Mesothelial cell of epicardium (in vitro differentiated cells): ENCODE measurements at places on chromosomes 7 and 10. TPM values are rescaled to one million over a fixed set of nuclear protein-coding genes. Genes with fewer than 3 reads are reported as not detected.
A peak's percentile ranks its signal among the peaks of the same experiment; 100 is the strongest.

DNA sequence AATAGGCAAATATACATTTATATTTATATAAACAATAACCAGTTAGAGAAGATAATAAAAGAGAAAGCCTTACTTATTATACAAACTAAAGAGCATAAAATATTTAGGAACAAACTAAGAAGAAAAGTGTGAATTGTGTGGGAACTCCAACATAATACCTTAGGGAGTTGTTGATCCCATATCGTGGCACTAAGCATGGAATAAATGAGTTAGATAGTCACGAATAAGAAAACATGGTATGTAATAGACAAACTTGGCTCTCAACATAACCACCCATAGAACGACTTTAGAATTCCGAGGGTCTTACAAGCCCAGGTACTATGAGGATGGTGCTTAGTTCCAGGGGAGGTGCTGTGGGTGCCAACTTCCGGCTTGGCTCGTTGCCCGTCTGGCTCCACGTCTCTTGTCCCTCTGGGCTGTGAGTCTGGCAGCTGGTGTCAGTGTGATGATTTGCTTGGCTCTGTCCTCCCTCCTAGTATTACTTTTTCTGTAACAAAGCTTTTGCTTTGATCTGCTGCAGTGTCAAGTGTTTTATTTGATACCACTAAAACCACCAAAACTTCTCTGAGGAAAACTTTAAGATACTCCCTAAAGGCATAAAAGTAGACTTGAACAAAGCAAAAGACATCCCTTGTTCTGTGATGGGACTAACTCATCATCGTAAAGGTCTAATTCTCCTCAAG lies 9.5 kb upstream of the RBM20 start:
- H3K27ac ChIP-seq: peak overlapping the region; percentile 70
- no peaks in the 10 kb centered on the region for H3K27me3 ChIP-seq
- no peak overlapping the region for H3K4me3 ChIP-seq
- DNase-seq: no peak
- H3K4me1 ChIP-seq: peaks cover 39% of the 10 kb centered on the region

DNA sequence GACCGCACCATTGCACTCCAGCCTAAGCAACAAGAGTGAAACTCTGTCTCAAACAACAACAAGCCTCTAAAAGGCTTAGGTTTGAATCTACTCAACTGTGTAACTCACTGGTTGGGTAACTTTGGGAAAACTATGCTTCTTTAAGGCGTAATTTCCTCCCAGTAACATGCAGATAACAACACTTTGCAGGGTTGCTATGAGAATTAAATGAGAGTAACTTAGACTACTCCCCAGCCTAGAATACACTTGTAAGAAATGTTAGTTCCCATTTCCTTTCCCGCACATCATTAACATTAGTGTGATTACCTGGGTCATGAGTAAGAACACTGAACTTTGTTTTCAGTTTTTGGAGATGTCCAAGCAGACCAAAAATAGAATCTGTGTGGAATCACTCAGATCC lies 5.4 kb upstream of the MYPN start:
- DNase-seq: no peak
- H3K36me3 ChIP-seq: no peaks in the 10 kb centered on the region
- peaks cover 5% of the 10 kb centered on the region for H3K4me1 ChIP-seq
- no peaks in the 10 kb centered on the region for H3K27me3 ChIP-seq

DNA sequence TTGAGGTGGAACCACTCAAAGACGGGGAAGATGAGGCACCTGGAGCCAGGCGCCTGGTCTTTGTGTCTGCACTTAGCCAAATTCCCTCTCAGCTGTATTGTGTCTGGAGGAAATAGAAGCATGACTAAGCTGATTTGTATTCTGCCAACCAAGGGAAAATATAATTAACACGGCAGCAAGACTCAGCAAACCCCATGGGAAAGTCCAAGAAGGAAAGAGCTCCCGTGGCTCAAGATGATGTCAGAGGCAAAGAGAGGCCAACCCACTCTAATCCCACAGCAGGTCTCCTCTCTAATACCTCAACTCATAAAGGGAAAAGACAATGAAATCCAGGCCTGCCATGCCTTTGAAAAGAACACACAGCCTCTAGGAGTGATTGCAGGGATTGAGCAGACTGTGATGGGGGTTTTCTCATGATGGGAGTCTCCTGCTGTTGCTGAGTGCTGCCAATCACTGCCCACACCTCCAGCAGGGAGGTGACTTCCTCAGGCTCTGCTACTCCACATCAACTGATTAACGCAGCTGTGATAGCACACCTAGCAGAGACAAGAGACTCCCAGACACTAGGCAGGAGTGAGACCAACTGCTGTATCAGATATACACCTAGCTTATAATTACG lies 255.5 kb upstream of the C7orf33 start:
- H3K4me1 ChIP-seq: peaks cover 30% of the 10 kb centered on the region
- H3K27ac ChIP-seq: no peak overlapping the region
- H3K27me3 ChIP-seq: peaks cover 33% of the 10 kb centered on the region
- peaks cover 5% of the 10 kb centered on the region for H3K36me3 ChIP-seq
- no peak overlapping the region for H3K4me3 ChIP-seq

DNA sequence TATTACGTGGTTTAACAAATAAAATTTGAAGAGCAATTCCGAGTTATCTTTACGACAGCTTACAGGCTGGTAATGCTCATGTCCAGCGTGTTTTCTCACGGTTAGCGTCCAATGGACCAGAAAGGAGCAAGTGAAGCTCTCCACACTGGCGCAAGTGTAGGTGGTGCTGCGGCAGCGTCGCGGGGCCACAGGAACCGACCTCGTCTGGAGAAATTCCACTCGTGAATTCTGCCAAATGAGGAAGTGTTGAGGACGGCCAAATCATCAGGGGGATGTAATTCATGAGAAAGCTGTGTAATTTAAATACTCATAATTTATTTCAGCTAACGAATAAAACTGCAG lies 350 bp upstream of the ZNF37A start:
- H3K4me1 ChIP-seq: peaks cover 13% of the 10 kb centered on the region
- peak overlapping the region; percentile 90 for H3K27ac ChIP-seq
- DNase-seq: no peak
- no peaks in the 10 kb centered on the region for H3K27me3 ChIP-seq

DNA sequence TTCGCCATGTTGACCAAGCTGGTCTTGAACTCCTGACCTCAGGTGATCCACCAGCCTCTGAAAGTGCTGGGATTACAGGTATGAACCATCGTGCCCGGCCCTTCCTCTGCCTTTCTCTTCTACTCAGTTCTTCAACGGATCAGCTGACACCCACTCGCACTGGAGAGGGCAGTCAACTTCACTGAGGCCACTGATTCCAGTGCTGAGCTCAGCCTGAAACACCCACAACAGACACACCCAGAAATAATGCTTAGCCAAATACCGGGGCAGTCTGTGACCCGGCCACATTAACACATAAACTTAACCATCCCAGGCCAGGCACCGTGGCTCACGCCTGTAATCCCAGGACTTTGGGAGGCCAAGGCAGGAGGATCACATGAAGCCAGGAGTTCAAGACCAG lies 119.3 kb upstream of the CHST15 start:
- no peaks in the 10 kb centered on the region for H3K36me3 ChIP-seq
- DNase-seq: no peak
- no peak overlapping the region for H3K4me3 ChIP-seq
- H3K4me1 ChIP-seq: peaks cover 18% of the 10 kb centered on the region
- no peak overlapping the region for H3K27ac ChIP-seq
- peaks cover 11% of the 10 kb centered on the region for H3K27me3 ChIP-seq

DNA sequence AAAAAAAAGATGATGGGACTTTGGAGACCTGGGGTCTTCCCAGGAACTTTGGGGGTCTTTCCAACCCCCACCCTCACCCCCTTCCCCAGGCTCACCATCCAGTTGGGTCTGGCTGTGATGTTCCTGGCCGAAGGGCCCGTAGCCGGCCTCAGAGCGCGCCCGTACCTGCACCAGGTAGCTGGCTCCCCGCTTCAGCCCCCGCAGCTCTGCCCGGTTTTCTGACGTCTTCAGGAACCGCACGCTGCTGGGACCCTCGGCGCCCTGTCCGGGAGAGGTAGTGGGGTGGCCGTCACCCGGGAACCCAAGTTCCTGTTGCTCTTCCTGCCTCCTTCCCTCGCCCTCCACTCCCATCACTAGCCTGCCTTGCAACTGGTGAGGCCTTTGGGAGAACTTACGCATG lies 10.2 kb downstream of the EPHB4 start:
- no peak for DNase-seq
- H3K4me3 ChIP-seq: no peak overlapping the region
- H3K27me3 ChIP-seq: no peaks in the 10 kb centered on the region
- H3K36me3 ChIP-seq: peaks cover 43% of the 10 kb centered on the region

OPALIN gene
- not detected in 3 replicates for total RNA-seq

DNA sequence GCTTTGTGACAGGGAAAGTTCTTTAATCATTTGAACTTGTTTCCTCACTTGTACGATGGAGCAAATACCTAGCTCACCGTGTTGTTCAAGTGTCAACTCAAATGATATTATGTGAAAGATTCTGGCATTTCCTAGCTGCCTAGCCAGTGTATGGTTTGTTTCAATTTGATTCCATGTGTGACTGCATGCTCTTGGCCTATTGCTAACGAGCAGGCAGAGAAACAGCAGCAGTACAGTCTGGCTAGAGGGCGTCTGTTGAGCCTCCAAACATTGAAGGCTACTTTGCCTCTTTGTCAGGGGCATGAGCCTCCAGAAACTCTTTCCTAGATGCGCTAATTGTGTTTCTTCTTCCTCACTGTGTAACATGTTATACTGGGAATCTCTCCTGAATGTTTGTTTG lies 417.4 kb downstream of the EXOC4 start:
- peaks cover 8% of the 10 kb centered on the region for H3K36me3 ChIP-seq
- H3K4me3 ChIP-seq: no peak overlapping the region
- no peak overlapping the region for H3K27ac ChIP-seq
- DNase-seq: no peak
- no peaks in the 10 kb centered on the region for H3K27me3 ChIP-seq

- peaks cover 15% of the 10 kb centered on the region for H3K4me1 ChIP-seq
- no peaks in the 10 kb centered on the region for H3K36me3 ChIP-seq
- H3K27ac ChIP-seq: no peak overlapping the region
- no peak overlapping the region for H3K4me3 ChIP-seq
These were observed 65.0 kb downstream of the CACNB2 start for GRCh38 chr10:18205098-18205834.

- H3K4me1 ChIP-seq: peaks cover 59% of the 10 kb centered on the region
- peaks cover 27% of the 10 kb centered on the region for H3K36me3 ChIP-seq
- H3K4me3 ChIP-seq: peak overlapping the region; percentile 94
- no peaks in the 10 kb centered on the region for H3K27me3 ChIP-seq
- no peak for DNase-seq
These were observed 2.1 kb downstream of the SCD start for GRCh38 chr10:100349087-100349486.

- peaks cover 39% of the 10 kb centered on the region for H3K27me3 ChIP-seq
- no peak for DNase-seq
- no peaks in the 10 kb centered on the region for H3K36me3 ChIP-seq
These were observed 78.4 kb upstream of the UNC5B start for GRCh38 chr10:71133710-71134686.

DNA sequence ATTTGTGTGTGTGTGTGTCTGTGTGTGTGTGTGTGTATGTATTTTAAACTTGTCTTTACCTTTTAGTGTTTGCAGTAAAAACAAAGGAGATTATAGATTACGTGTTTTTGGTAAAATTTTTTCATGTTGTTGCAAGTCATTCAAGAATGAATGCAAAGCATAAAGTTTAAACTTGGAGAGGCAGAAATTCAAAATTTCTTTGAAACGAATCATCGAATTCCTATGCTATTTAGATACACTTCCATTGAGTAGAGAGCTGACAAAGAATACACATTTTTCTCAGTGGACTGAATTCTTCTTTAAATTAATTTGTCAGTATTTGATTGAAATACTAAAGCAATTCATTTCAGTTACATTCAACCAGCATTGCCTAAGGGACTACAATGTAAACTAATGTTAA lies 66.0 kb upstream of the HDAC9 start:
- H3K27me3 ChIP-seq: no peaks in the 10 kb centered on the region
- no peak overlapping the region for H3K27ac ChIP-seq
- no peak for DNase-seq
- H3K4me3 ChIP-seq: no peak overlapping the region

DNA sequence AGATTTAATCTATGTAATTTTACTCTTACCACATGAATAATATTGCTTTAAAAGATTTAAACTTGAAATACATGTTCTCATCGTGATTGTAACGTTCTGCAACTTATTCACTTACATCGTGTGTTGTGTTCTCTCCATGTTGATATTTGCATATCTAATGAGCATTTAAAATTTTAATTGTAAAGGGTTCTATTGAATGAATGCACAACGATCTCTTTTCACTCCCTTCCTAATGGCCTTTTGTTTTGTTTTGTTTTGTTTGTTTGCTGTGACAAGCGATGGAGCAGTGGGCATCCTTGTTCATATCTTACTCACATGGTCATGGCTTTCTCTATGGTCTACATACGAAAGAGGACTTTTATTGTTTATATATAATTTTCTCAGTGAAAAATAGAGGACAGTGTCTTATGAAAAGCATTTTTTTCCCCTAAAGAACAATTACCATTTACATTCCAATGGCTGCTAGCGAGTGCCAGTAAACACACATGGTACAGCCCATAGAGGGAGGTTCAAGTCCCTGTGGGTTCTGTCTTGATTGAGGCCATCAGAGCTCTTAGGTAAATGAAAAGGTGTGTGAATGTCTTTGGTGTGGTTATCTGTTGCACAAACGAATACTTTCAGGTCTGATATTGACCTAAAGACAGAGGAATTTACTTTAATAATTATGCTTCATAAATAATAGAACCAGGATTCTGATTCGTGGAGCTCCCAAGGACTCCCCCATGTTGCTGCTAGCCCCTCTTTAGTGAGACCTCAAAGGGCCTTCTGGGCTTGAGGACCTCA lies 32.4 kb downstream of the BTBD16 start:
- no peak for DNase-seq
- H3K36me3 ChIP-seq: no peaks in the 10 kb centered on the region
- H3K27ac ChIP-seq: no peak overlapping the region
- peaks cover 8% of the 10 kb centered on the region for H3K4me1 ChIP-seq
- no peak overlapping the region for H3K4me3 ChIP-seq
- H3K27me3 ChIP-seq: no peaks in the 10 kb centered on the region

PDE1C gene
- total RNA-seq: 0.68 to 2.1 TPM (median 0.94 TPM) in 3 replicates
